Stomach (tissue), 19 donors: ENCODE measurements at places on chromosomes 7 and 10. TPM values are rescaled to one million over a fixed set of nuclear protein-coding genes. Genes with fewer than 3 reads are reported as not detected.
A peak's percentile ranks its signal among the peaks of the same experiment; 100 is the strongest.

The EPDR1 gene
- 3.8 TPM for total RNA-seq

The SLC18A3 gene
- total RNA-seq, result not detected

The CYP2E1 gene
- total RNA-seq, result not detected

The FAM25C gene
- not detected for total RNA-seq

The ELFN1 gene
- not detected for total RNA-seq

The ACTA2 gene
- 3,169 TPM for total RNA-seq

The INSYN2A gene
- 4.4 TPM for total RNA-seq

The CDK13 gene
- total RNA-seq, result 131 TPM

The DDC gene
- 10.3 TPM for total RNA-seq

The GFRA1 gene
- total RNA-seq, result 83.2 TPM

The BAIAP2L1 gene
- total RNA-seq, result 53.0 TPM

The SMO gene
- 18.5 TPM for total RNA-seq

The MOGAT3 gene
- total RNA-seq, result 1.7 TPM

The NPC1L1 gene
- total RNA-seq, result not detected

- H3K27ac ChIP-seq, result no peak overlapping the region
- peaks cover 30% of the 10 kb centered on the region for H3K4me1 ChIP-seq
- H3K4me3 ChIP-seq, result no peak overlapping the region
- no peaks in the 10 kb centered on the region for H3K27me3 ChIP-seq
- peaks cover 21% of the 10 kb centered on the region for H3K36me3 ChIP-seq
- peak; percentile 91 for DNase-seq
Measured at GRCh38 chr10:103598654-103599115, 105.2 kb downstream of the NEURL1 start.

DNA sequence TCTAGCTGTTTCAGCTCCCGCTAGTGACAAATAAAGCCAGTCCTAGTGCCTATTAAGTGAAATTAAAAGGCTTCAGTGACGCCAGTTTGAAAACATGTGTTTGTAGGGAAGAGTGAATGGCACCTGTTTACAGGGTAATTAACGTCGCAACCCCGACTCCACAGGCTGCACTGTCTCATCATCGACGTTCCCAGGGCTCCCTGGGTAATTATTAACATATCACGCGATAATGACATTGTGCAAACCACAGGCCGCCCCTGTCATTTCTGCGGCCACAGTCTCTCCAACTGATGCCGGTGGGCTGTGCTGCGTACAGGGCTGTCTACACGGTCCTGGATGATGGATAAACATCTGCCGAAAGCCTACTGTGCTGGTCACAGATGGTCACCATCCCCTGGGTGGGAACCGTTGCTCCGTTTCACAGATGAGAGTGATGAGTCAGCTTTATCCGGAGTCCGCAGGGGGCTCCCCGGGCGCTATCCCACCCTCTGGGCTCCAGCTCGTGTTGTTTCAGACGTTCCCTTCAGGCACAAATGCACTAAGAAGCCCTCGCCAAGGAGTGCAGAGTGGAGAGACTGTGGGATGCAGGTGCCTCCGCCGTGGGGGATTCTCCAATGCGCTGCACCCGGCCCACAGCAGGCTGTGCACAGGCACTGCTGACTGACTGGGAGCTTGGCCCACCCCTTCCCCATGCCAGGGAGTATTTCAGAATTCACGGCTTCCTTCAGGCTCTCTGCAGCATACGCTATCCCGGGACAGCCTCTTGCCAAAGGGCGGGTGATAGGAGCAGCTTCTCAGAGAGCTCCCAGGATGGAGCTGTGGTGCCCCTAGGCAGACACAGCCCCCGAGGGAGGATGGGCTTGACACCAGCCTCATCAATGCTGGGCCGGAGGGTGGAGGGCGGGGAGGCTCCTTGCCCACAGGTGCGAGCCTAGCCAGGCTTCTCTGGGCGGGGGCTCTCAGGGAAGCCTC lies 491.8 kb upstream of the FOXK1 start:
- no peaks in the 10 kb centered on the region for H3K27me3 ChIP-seq
- H3K4me3 ChIP-seq, result no peak overlapping the region
- peak overlapping the region; percentile 50 for H3K27ac ChIP-seq
- no peaks in the 10 kb centered on the region for H3K36me3 ChIP-seq

DNA sequence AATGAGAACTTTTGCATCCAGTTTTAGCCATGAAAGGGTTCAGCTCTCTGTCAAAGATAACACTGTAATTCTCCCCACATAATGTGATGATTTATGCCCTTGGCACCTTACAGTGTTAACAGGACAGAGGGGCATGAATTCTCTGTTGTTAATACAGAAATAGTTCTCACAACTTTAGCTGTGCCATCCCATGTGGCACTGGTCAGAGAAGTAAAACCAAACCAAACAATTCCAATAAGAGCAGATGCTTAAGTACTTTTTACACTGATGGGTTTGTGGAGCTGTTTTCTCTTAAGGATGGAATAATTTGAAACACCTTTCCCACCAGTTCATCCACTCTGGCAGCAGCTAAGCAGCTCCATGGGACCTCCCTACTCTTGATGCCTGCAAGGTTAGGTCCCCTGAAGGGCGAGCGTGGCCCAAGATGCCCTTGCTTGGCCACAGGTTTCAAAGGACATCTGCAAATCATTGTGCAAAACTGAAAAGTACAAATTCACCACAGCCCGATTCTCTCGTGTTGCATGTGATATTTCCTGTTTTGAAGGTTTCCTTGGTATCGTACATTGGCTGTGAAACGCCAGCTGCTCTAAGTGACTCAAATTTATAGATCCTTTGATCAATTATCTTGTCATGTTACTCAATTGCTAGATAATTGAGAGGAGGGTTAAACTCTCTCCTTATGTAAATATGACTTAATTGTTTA lies 82.5 kb upstream of the CREB5 start:
- H3K36me3 ChIP-seq, result no peaks in the 10 kb centered on the region
- no peaks in the 10 kb centered on the region for H3K27me3 ChIP-seq
- H3K4me1 ChIP-seq, result peaks cover 4% of the 10 kb centered on the region
- H3K27ac ChIP-seq, result no peak overlapping the region

DNA sequence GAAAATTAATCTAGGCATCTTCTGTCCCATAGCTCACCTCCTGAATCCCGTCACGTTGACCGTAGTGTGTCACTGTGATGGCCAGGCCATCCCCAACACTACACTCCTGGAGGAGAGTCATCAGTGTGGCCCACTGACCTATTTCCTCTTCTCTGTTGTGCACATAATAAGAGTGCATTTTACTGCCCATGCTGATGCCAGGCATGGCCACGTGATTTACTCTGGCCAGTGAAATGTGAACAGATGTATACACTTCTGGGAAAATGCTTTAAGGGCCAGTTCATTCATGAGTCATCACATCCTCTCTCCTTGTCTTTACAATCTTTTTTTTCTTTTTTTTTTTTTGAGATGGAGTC lies 101.9 kb upstream of the PIP4K2A start:
- H3K27me3 ChIP-seq, result no peaks in the 10 kb centered on the region
- H3K36me3 ChIP-seq, result no peaks in the 10 kb centered on the region
- no peak overlapping the region for H3K27ac ChIP-seq
- no peak for DNase-seq
- no peak overlapping the region for H3K4me3 ChIP-seq

GRCh38 chr7:30935569-30935877 lies 23.9 kb downstream of the AQP1 start:
- H3K4me3 ChIP-seq, result no peak overlapping the region
- H3K36me3 ChIP-seq, result no peaks in the 10 kb centered on the region
- no peak for DNase-seq
- peaks cover 6% of the 10 kb centered on the region for H3K27me3 ChIP-seq
- no peak overlapping the region for H3K27ac ChIP-seq
- H3K4me1 ChIP-seq, result no peaks in the 10 kb centered on the region

DNA sequence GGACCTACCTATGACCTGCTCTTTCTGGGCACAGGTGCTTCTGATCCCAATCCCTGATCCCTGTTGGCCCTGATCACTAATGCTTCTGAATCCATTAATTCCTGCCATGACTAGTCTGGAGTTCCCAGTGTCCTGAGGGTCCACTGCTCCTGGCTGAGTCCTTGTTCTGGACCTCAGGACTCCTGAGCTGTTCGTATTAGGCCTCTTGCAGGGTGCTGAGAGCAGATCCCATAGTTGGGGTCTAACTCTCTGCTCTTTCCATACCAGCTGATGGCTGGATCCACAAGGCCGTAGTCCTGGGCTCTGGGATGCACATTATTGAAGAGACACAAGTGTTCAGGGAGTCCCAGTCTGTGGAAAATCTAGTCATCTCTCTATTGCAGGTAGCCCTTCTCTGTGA lies 7.0 kb downstream of the MRPL43 start:
- H3K27ac ChIP-seq, result no peak overlapping the region
- no peak overlapping the region for H3K4me3 ChIP-seq
- H3K4me1 ChIP-seq, result peaks cover 5% of the 10 kb centered on the region
- peaks cover 75% of the 10 kb centered on the region for H3K36me3 ChIP-seq
- H3K27me3 ChIP-seq, result no peaks in the 10 kb centered on the region

- H3K27me3 ChIP-seq, result no peaks in the 10 kb centered on the region
- peaks cover 6% of the 10 kb centered on the region for H3K4me1 ChIP-seq
- H3K4me3 ChIP-seq, result no peak overlapping the region
- H3K36me3 ChIP-seq, result no peaks in the 10 kb centered on the region
Measured at GRCh38 chr7:108286290-108286904, 156.2 kb upstream of the LAMB4 start.

GRCh38 chr7:155289107-155289506 lies 8.6 kb upstream of the INSIG1 start:
- no peak overlapping the region for H3K27ac ChIP-seq
- no peaks in the 10 kb centered on the region for H3K27me3 ChIP-seq
- no peak overlapping the region for H3K4me3 ChIP-seq
- H3K36me3 ChIP-seq, result no peaks in the 10 kb centered on the region

DNA sequence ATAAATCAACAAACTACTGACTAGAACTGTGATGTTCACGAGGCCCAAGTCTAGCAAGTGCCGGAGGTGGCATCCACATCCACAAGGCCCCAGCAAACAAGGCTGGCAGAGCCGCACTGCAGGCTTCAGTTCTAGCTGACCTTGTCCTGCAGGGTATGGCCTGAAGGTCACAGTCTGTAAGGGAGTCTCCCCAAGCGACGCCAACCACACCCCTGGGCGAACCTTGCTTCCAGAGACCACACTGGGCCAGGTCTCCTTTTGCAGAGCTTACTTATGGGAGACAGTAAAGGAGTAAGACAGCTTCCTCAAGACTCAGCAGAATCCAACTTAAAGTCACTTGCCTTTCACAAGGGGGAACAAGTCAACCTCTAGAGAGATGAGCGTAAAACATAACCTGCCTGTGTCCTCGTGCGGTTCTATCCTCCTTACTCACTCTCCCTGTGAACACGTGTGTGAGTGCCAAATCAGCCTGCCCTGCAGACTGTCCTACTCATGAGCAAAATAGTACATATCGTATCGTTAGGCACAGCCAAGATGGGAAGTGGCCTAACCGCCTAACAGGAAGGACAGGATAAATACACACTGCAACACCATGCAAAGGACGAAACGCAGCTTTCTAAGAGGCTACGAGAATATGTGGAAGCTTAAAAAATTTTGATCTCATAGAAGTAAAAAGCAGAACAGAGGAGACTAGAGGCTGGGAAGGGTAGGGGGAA lies 22.7 kb downstream of the FAM53B start:
- H3K4me3 ChIP-seq, result no peak overlapping the region
- no peaks in the 10 kb centered on the region for H3K27me3 ChIP-seq
- no peaks in the 10 kb centered on the region for H3K36me3 ChIP-seq
- DNase-seq, result no peak
- peaks cover 97% of the 10 kb centered on the region for H3K4me1 ChIP-seq

DNA sequence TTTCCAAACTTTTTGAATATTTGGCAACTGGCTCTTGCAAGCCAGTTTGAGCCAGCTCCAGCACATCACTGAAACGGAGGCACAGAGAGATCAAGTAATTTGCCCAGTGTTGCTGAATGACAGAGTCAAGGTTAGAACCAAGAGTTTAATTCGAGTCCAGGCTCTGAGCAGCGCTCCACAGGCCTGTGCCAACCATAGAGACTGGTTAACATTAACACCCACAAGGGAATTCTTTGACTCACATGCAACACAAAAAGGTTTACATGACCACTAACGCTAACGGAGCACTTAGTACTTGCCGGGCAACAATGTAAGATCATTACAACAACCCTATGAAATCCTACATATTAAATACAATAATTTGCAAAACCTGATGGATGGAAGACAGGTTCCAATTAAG lies 1.5 kb downstream of the RGS10 start:
- H3K4me3 ChIP-seq, result peak overlapping the region; percentile 66
- H3K27ac ChIP-seq, result peak overlapping the region; percentile 82
- H3K4me1 ChIP-seq, result peaks cover 12% of the 10 kb centered on the region
- peaks cover 9% of the 10 kb centered on the region for H3K27me3 ChIP-seq
- H3K36me3 ChIP-seq, result no peaks in the 10 kb centered on the region

DNA sequence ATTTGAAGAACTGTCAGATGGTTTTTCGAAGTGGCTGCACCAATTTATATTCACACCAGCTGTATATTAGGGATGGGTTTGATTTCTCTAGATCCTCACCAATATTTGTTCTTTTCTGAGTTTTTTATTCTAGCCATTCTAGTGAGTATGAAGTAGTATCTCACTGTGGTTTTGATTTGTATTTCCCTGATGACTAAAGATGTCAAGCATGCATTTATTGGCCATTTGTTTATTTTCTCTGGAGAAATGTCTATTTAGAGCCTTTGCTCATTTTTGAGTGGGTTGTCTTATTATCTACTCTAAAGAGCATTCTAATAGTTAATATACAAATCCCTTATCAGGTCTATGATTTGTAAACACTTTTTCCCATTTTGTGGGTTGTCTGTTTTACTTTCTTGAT lies 123.9 kb downstream of the PCLO start:
- no peak overlapping the region for H3K4me3 ChIP-seq
- no peak for DNase-seq
- H3K36me3 ChIP-seq, result no peaks in the 10 kb centered on the region
- no peak overlapping the region for H3K27ac ChIP-seq
- no peaks in the 10 kb centered on the region for H3K27me3 ChIP-seq

- peaks cover 38% of the 10 kb centered on the region for H3K4me1 ChIP-seq
- H3K36me3 ChIP-seq, result no peaks in the 10 kb centered on the region
- H3K27ac ChIP-seq, result peak overlapping the region; percentile 40
- H3K27me3 ChIP-seq, result no peaks in the 10 kb centered on the region
Measured at GRCh38 chr10:86813101-86813500, 56.7 kb downstream of the BMPR1A start.

GRCh38 chr7:106448346-106448991 lies 163.7 kb upstream of the NAMPT start:
- H3K4me1 ChIP-seq, result no peaks in the 10 kb centered on the region
- no peak overlapping the region for H3K4me3 ChIP-seq
- H3K27me3 ChIP-seq, result no peaks in the 10 kb centered on the region
- no peaks in the 10 kb centered on the region for H3K36me3 ChIP-seq

GRCh38 chr10:33129141-33129995 lies 171.3 kb upstream of the ITGB1 start:
- no peak overlapping the region for H3K27ac ChIP-seq
- H3K36me3 ChIP-seq, result no peaks in the 10 kb centered on the region
- H3K4me3 ChIP-seq, result no peak overlapping the region
- no peak for DNase-seq
- H3K27me3 ChIP-seq, result no peaks in the 10 kb centered on the region

DNA sequence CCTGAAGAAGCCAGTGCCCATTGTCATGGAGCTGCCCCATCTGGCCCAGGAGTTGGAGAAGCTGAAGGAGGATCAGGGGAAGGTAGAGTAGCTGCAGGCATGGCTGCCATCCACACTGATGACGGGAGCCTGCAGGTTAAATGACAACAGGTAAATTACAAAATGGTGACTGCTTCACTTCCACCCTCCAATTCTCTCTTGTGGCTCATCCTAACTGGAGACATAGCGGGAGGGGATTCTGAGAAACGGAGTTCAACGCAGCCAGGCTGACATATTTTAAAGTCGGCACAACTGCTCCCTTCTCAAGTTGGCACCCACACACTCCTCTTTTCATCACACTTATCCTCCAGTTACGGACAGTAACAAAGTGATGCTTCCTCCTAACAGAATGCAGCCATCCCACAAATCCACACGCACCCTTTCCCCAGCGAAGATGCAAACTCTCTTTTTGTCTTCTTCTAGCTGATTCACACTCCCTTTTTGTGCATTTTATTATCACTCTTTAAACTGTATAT lies 103.0 kb downstream of the SLC37A3 start:
- H3K36me3 ChIP-seq, result no peaks in the 10 kb centered on the region
- H3K27me3 ChIP-seq, result no peaks in the 10 kb centered on the region
- H3K4me1 ChIP-seq, result no peaks in the 10 kb centered on the region
- no peak overlapping the region for H3K4me3 ChIP-seq
- no peak overlapping the region for H3K27ac ChIP-seq
